Activated naive CD4-positive, alpha-beta T cell treated with anti-CD3 and anti-CD28 coated beads, Interleukin-2, amount 50 U/mL, for 72 hours (primary cell): ENCODE measurements at places on chromosomes 4 and X. TPM values are rescaled to one million over a fixed set of nuclear protein-coding genes. Genes with fewer than 3 reads are reported as not detected.

MAGEA12 gene
- total RNA-seq, result not detected

ATP1B4 gene
- total RNA-seq, result not detected

SASH3 gene
- total RNA-seq, result 82.7 TPM

FSTL5 gene
- total RNA-seq, result not detected

DUX4 gene
- not detected for total RNA-seq

PARM1 gene
- total RNA-seq, result not detected

POU4F2 gene
- not detected for total RNA-seq

FAM236D gene
- not detected for total RNA-seq

HERC5 gene
- total RNA-seq, result 38.9 TPM

CCDC158 gene
- not detected for total RNA-seq

ZCCHC18 gene
- 1.9 TPM for total RNA-seq

BEX4 gene
- total RNA-seq, result 11.8 TPM

CAPN6 gene
- total RNA-seq, result 0.06 TPM

SEPTIN6 gene
- total RNA-seq, result 233 TPM

PSAPL1 gene
- not detected for total RNA-seq

NUDT11 gene
- total RNA-seq, result 0.75 TPM

TLR2 gene
- total RNA-seq, result 1.6 TPM

TASL gene
- 2.7 TPM for total RNA-seq

TXK gene
- 48.2 TPM for total RNA-seq

STPG2 gene
- 0.18 TPM for total RNA-seq

FOXP3 gene
- 24.3 TPM for total RNA-seq

PNMA5 gene
- total RNA-seq, result not detected

HMGN5 gene
- total RNA-seq, result 5.8 TPM

LIMCH1 gene
- total RNA-seq, result not detected

IL15 gene
- 1.2 TPM for total RNA-seq

TLR3 gene
- total RNA-seq, result not detected

HAND2 gene
- total RNA-seq, result not detected

RHOXF2 gene
- total RNA-seq, result not detected

CLNK gene
- 0.39 TPM for total RNA-seq

CPE gene
- total RNA-seq, result not detected

SNCA gene
- total RNA-seq, result not detected

ANOS1 gene
- not detected for total RNA-seq

BDH2 gene
- 16.1 TPM for total RNA-seq

GLRA2 gene
- total RNA-seq, result not detected

HELT gene
- not detected for total RNA-seq

SCD5 gene
- 1.9 TPM for total RNA-seq

MAGEB10 gene
- total RNA-seq, result not detected
